ENCODE measurements at places on chromosomes 16 and 17.
A peak's percentile ranks its signal among the peaks of the same experiment; 100 is the strongest.

- no peak for DNase-seq
Measured at GRCh38 chr17:38416840-38417209, 11.4 kb upstream of the ARHGAP23 start.

- no peak for DNase-seq
Measured at GRCh38 chr17:4788159-4788806, 481 bp upstream of the GLTPD2 start.

GRCh38 chr17:75249564-75249963, 11.8 kb downstream of the GGA3 start:
- DNase-seq: no peak

DNA sequence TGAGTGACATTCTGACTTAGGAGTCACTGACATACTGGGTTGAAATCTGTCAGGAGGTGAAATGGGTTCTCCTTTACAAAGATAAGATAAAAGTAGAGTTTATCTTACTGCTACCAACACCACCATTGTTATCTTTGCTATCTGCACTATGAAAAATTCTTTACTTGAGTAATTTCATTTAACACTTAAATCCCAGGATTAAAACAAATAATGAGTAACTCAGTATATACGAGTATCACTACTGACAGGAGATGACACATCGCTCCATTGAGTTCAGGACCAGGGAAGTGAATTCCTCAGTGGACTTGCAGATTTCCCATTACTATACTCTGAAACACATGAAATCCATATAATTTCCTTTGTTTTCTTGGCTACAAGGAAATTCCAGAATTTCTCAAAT, 242.1 kb upstream of the NLRP1 start:
- DNase-seq: no peak

DNA sequence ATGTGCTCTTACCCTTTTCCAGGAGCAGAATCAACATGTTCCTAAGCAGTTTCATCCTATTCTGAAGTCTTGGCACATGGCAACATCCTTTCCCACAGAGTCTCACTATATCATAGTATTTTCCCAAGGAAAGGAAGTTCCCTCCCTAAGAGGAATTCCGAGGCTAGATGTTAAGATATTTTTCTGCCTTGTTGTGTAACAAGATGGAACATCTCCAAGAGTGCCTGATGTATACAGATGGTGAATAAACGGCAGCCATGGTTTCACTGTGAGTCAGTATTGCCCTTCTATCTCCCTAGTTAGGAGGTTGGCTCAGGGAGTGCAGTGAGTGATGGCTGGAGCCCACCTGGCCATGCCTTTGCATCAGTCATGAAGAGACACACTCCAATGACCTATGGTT, 48.2 kb downstream of the SPACA3 start:
- no peak for DNase-seq

GRCh38 chr17:67658265-67658664, 59.5 kb upstream of the NOL11 start:
- no peak for DNase-seq

DNA sequence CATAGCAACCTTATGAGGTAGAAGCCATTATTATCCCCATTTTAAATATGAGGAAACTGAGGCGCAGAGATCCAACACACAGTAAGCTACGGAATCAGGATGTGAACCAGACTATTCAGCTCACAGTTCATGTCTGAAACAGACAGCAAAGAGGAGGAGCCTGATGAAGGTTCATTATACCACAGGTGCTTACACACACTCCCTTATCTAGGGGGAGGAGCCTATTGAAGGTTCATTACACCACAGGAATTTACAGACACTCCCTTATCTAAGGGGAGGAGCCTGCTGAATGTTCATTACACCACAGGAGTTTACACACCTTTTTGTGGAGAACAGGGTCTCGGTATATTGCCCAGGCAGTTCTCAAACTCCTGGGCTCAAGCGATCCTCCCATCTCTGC, 21.9 kb downstream of the C16orf95 start:
- no peak for DNase-seq

DNA sequence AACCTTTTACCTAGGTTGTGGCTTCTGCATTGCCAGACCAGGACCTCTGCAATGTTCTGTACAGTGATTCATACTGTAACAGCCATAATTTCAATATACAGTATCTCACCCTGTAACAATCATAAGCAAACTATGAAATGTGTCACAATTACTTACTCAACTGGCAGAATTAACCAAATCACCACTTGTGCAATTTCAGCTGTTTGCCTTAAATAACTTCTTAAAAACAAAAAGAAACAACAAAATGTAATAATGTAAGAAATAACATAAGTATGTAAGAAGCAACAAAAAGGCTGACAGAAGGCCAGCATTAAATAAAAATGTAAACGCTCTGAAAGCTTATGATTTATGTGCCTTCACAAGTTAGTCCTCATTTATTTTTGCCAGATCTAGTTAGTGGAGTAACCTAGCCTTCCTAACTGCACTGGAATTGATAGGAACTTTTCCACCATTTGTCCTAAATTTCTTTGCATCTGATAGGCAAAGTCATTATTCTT, 96.9 kb downstream of the SKAP1 start:
- DNase-seq: no peak

- DNase-seq: no peak
Measured at GRCh38 chr17:44117351-44117750, 6.1 kb downstream of the HDAC5 start.

- DNase-seq: peak; percentile 68
Measured at GRCh38 chr16:85988723-85989313, 89.9 kb downstream of the IRF8 start.

GRCh38 chr17:45307290-45308015, 9.4 kb downstream of the MAP3K14 start:
- DNase-seq: peak; percentile 61

GRCh38 chr16:77912617-77913016, 109.7 kb upstream of the CLEC3A start:
- DNase-seq: no peak

DNA sequence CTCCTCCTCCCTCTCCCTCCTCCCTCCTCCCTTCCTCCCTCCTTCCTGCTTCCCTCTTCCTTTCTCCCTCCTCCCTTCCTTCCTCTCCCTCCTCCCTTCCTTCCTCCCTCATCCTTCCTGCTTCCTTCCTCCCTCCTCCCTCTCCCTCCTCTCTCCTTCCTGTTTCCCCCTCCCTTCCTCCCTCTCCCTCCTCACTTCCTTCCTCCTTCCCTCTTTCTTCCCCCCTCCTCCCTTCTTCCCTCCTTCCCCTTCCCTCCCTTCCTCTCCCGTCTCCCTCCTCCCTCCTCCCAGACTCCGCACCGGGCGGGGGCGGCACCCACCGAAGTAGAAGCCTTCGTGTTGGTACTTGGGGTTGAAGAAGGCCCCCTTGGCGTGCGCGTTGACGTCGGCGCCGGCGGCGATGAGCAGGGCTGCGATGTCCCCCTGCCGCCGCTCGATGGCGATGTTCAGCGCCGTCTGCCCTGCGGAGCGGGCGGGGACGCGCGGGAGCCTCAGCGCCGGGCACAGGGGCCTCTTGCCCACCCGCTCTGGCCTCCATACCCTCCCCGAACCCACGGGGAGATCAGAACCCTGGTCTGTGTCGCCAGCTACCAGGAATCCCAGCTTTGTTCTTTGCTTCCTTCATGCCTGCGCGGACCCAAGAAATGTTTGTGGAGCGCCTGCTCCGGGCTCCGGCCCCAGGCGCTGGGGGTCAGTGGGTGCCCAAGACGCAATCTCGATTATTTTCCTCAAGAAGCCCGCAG, 22.2 kb downstream of the TRPV3 start:
- peak; percentile 90 for DNase-seq

GRCh38 chr17:9371019-9371418, 204.6 kb downstream of the STX8 start:
- no peak for DNase-seq

DNA sequence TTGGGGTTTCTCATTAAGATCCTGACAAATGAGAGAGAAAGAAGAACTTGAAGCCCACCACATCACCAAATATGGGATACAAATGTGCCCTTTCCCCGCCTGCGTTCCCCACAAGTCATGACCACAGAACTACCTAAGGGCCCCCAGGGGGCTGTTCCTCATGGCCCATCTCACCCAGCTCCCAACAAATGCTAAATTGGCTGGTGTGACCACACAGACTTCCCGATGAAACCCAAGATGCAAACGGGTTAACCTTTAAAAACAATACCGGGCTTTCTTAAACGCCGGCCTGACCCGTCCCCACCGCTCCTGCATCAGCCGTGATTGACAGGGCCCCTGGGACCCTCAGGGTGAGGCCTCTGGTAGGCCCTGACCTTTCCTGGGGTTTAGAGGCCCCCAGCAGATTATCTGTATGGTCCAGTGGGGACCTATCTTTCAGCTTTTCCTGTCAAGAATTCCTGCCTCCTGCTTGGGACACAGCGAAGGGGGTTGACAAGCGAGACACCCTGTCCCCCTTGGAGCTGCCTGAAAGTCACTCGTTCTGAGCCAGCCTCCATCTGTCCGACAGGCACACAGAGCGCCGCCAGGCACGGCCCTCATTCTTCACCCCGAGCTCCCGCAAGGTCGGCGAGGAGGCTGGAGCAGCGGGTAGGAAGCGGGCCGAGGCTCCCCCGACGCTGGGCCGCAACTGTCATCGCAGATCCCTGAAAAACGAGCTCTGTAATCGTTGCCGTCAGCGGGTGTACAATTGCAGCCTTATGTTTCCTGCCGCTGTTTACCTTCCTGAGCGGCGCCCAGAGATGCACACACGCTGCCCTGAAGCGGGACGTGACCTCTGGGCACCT, 300.1 kb downstream of the FOXL1 start:
- no peak for DNase-seq

- no peak for DNase-seq
Measured at GRCh38 chr17:82149401-82150099, 51.5 kb upstream of the FASN start.

- no peak for DNase-seq
Measured at GRCh38 chr16:57799600-57800199, 2.6 kb downstream of the KIFC3 start.

DNA sequence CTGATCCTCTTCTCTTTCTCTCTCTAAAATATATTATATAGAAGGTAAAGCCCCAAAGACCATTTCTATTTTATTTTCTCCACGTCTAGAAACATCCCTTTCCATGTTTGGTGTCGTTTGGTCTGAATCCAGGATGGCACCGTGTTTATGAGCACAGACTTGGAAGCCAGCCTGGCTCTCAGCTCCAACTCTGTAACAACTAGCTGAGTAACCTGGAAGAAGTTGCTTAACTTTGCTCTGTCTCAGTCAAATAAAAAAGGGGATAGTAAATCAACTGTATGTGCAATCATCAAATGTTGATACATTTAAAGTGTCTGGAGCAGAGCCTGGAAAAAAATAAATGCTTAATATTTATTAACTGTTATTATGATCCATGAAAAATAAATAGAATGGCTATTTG, 249.8 kb upstream of the MAF start:
- no peak for DNase-seq

- DNase-seq: no peak
Measured at GRCh38 chr17:71180801-71181385, 939.9 kb upstream of the SOX9 start.

DNA sequence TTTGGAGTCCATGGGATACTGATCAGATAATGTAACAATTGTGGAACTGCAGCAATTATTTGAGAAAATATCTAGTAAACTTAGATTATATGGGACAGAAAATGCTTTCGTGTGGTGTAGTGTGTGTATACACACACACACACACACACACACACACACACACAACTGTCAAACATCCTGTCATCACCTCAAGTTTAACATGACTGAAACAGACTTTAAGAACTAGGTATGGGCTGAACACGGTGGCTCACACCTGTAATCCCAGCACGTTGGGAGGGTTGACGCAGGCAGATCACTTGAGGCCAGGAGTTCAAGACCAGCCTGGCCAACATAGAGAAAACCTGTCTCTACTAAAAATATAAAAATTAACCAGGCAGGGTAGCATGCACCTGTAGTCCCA, 544 bp upstream of the EVI2A start:
- no peak for DNase-seq

- DNase-seq: peak; percentile 59
Measured at GRCh38 chr16:2473446-2473926, 1.4 kb upstream of the TBC1D24 start.

- DNase-seq: no peak
Measured at GRCh38 chr16:2092256-2092620, 43.5 kb downstream of the PKD1 start.

DNA sequence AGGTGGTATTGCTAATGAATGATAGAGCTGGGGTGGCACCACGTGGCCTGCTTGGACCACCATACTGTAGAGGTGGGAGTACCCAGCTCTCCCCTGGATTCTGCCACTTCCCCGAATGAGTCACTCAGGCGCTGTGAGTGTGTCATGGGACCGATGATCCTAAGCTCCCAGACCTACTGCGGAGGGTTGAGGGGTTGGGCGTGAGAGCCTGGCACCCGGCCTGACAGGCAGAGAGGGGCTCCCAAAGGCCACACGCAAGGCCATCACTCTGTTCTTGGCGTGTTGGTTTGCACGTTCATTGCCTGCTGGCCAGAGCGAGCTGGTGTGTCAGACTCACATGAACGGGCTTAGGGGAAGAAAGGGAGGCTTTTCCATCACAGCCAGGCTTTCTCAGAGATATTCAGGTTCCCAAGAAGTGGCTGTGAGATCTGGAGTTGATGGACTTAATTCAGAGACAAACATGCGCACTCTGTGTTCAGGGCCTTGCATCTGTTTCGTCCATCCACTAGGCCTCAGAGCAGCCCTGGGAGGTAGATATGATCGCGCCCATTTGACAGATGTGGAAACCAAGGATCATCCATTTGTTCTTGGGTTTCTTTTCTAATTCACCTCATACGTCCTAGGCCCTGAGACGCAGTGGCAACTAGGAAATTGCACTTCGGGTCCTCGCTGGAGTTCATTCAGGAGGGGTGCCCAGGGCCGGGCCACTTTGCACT, 41.4 kb downstream of the CMIP start:
- DNase-seq: no peak

- DNase-seq: no peak
Measured at GRCh38 chr17:64024781-64025731, 4.6 kb upstream of the ICAM2 start.

- DNase-seq: no peak
Measured at GRCh38 chr17:4185656-4186055, 42.7 kb downstream of the CYB5D2 start.

DNA sequence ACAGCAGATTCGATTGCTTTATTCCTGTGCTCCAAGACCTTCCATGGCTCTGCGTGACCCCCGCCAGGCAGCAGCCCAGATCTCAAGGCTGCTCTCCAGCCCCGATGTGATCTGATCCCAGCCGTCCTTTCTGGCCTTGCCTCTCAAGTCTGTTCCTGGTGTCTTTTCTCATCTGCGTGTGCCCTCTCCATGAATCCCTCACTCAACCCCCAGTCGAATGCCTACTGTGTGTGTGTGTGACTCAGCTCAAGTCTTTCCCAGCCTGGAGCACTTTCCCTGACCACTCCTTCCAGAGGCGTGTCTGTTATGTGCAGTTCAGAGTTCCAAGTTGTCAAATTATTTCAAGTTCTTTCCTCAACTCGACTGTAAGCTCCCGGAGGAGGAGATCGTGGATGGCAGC, 64.0 kb downstream of the MRM1 start:
- no peak for DNase-seq

DNA sequence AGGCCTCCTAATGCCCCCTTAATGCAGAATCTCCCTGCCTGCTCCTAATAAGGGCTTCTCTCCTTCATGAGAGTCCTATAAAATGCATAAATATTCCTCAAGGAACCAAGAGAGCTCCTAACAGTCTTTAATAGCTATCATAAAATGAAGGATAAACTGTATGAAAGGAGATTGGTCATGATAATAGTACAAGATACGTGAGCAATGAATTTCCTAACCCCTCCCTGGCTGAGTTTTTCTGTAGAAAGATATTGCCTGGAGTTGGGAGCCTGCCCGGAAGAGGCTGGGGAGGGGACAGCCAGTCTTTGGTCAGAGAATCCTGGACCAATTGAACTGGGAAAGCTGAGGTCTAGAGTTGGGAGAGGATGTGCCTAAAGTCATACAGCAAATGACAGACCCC, 321.9 kb upstream of the CDH5 start:
- DNase-seq: no peak
